ENCODE measurements at places on chromosomes 7 and 10.

DNA sequence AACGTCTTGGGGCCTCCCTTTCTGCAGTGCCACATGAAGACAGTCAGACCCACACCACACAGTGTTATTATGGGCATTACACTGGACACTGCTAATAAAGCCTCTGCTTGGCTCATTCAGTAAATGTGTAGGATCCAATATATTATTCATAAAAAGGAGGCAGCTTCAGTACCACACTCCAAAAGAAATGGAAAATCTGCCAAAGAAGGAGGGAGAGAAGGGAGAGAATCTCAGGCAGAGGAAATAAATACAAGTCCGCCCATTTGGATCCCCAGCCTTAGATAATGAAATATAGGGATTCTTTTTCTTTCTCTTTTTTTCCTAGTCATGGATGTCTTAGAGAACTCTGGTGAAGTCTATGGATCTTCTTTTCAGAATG lies 162.2 kb downstream of the ELMO1 start:
- DNase-seq: no peak

DNA sequence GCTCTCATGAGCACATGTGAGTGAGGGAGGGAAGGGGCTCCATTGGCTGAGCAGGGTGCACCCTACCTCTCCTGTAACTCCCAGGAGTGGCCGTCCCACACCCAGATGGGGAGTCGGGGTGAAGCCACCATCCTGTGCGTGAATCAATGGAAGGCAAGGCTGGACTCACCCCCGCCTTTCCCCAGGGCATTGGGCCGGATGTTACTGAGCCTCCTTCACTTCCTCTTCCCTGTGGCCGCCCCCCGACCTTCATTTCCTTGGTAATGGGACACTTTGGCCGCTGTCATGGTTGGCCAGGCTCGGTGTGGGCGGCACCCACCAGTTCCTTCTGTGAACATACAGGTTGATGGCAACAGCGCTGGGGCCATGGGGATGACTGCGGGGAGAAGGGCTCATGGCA lies 209.0 kb downstream of the MGMT start:
- DNase-seq: no peak

- DNase-seq: no peak
Measured at GRCh38 chr10:127694580-127695193, 42.3 kb upstream of the FOXI2 start.

DNA sequence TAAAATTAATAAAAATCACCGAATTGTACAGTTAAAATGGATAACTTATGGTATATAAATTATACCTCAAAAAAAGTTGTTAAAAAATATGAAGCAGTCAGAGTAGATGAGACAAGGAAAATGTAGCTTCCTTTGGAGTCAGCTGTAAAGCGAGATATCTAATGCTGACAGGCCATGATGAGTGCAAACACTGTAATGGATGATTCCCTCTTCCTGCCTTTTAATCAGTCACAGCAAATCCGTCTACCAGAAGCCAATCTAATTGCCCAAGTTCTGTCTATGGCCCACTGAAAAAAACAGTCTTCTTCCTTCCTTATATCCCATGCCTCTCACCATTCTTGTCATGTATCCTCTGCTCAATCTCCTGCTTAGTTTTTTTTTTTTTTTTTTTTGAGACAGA lies 59.9 kb upstream of the DNAJB12 start:
- no peak for DNase-seq

GRCh38 chr7:2724453-2725177 lies 36.6 kb downstream of the AMZ1 start:
- no peak for DNase-seq

DNA sequence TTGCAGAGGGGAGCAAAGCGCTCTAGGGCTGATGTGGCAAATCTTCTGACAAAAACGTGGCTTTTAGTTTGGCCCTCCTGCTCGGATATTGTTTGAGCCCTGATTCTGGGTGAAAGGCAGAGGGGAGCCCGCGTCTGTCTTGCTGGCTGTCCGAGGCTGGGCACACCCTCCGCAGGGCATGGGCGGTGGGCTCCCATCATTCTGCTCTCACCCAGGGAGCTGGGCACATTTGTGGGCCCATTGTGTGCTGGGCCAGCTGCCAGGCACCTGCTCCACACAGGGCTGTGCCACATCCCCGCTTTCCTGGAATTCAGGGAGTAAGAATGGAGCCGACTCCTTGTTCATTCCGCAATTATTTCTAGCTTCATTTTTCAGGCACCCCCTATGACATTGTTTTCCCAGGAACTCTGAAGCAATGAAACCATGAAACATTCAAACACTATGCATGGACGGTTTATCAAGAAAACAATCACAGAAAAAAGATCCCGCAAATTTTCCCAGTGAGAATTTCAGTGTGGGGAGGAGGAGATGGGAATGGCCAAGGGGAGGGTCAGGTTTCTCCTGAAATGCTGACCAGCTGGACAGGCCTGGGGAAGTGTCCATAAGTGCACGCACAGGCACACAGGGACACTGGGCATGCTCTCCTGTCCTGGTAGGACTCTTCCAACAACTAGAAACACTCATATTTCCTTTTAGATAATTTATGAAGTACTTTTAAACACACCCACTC lies 341.1 kb downstream of the CXCL12 start:
- DNase-seq: no peak
